CD4-positive, alpha-beta memory T cell (primary cell): ENCODE measurements at places on chromosomes 4 and X. TPM values are rescaled to one million over a fixed set of nuclear protein-coding genes. Genes with fewer than 3 reads are reported as not detected.

Gene AMTN
- total RNA-seq = not detected

Gene HMX1
- total RNA-seq = not detected

Gene YY2
- total RNA-seq = 1.5 TPM

- no peak for DNase-seq
Observed at GRCh38 chrX:119095936-119096335, 23.1 kb downstream of the CT47C1 start.

Gene NMU
- total RNA-seq = not detected

DNA sequence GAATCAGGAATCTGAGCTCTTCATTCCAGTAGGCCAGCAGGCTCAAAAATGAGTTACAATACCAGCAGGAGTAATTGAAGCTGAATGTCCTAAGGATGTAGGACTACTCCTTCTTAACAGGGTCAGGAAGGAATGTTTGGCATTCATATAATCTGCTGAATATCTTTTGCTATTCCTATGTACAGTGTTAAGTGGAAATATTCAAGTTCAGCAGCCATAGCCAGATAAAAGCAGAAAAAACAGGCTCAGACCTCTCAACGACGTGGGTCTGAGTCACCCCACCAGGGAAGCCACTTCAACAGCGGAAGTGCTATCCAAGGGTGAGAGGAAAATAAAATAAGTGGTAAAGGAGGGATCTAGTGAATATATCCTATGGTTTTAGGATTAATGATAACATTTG is 577.0 kb downstream of the SPOCK3 start:
- DNase-seq = no peak

GRCh38 chr4:186709517-186709916 is 14.1 kb downstream of the FAT1 start:
- no peak for DNase-seq

DNA sequence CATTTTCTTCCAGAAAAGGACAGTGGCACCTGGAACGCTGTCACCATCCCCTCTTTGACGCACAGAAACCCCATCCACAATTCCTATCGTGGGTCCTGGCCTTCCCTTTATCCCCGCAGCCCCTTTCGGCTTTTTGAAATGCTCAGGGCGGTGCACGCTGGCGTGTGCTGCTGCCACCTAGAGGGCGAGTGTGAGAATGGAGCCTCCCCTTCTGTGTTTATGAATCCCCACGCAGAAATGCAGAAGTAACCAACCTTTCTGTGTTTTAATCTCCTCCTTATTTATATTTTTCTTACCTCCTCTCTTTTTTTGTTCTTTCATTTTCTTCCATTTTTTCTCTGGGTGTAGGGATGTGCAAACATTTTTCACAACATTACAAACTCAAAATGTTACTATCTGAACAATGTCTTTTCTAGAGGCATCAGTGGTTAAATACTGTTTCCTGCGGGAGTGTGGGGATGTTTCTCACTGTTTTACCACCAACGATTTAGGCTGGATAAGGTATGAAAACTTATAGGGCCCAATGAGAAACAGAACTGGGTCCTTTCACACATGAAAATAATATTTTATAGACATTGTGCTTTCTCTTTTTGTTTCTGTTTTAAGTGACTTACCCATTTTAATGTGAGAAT is 50.0 kb downstream of the TMA16 start:
- peak; percentile 45 for DNase-seq

Gene TLR8
- total RNA-seq = 0.26 TPM

- DNase-seq = no peak
Observed at GRCh38 chr4:110449947-110450346, 26.0 kb upstream of the ENPEP start.

GRCh38 chr4:111228396-111228795 is 605.5 kb upstream of the PITX2 start:
- DNase-seq = no peak

Gene TMEM35A
- not detected for total RNA-seq

GRCh38 chrX:2584251-2585157 is 83.7 kb upstream of the DHRSX start:
- no peak for DNase-seq

- no peak for DNase-seq
Observed at GRCh38 chr4:53563824-53564223, 27.5 kb downstream of the LNX1 start.

Gene ANK2
- not detected for total RNA-seq

GRCh38 chr4:83572848-83573247 is 36.9 kb downstream of the GPAT3 start:
- no peak for DNase-seq

- no peak for DNase-seq
Observed at GRCh38 chrX:13464599-13465275, 104.7 kb upstream of the EGFL6 start.

Gene EMCN
- total RNA-seq = not detected

GRCh38 chr4:86894455-86894854 is 2.2 kb upstream of the C4orf36 start:
- no peak for DNase-seq

DNA sequence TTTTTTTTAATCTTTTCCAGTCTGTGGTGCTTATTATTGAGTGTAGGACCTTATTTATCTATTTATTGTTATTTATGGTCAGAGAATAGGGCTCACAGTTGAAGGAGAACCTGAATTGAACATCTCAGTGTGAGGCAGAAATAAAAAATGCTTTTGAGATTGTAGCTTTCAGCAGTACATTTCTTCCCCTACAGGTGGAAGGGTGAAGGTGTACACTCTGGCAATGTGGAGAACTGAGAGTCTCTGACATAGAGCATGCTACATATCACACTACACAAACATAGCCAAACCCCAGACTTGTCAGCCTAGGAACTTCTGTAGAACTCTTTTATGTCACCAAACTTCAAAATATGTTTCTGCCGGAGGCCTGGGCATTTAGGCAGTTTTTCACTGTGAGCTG is 140.2 kb downstream of the STIM2 start:
- no peak for DNase-seq

DNA sequence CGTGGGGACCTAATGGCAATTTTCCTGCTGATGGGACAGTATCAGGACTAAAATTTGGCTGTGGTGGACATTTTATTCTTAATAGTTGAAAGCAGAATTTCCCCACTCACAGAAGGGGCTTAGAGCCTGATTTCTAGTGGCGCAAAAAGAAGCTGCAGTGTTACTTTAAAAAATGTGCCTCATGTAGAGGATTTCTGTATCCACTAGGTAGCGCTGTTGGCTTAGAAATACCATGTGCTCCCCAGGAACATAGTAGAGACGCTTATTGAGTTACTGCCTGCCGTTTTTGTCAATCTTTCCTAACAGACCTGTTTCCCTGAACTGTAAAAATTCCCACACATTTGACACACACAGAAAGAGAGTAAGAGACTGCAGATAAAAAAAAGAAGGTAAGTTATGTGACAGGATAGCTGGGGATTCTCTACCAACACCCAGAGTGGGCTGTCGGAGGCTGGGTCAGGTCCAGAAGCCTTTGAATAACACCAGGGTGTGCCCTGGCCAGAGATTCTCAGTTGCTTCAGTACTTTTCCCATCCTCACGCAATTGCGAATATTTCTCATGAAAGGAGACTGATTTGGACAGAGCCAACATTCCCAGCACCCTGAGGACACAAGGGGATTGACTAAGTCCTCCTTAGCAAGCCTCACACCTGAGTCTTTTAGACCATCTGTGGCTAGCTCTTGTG is 88.4 kb downstream of the ZXDA start:
- peak; percentile 56 for DNase-seq

- no peak for DNase-seq
Observed at GRCh38 chr4:16243285-16243684, 17.0 kb upstream of the TAPT1 start.

- DNase-seq = no peak
Observed at GRCh38 chr4:94629837-94630236, 127.9 kb upstream of the BMPR1B start.

GRCh38 chr4:184641451-184641850 is 7.8 kb downstream of the CASP3 start:
- DNase-seq = no peak

GRCh38 chr4:77619408-77619807 is 13.8 kb downstream of the CXCL13 start:
- no peak for DNase-seq

- no peak for DNase-seq
Observed at GRCh38 chr4:113603911-113604310, 157.6 kb downstream of the CAMK2D start.

- no peak for DNase-seq
Observed at GRCh38 chrX:111288841-111289240, 18.6 kb upstream of the CAPN6 start.

Gene EFHC2
- total RNA-seq = 1.9 TPM

GRCh38 chr4:159160242-159160641 is 57.4 kb downstream of the RAPGEF2 start:
- DNase-seq = no peak

GRCh38 chrX:39525758-39526157 is 572.0 kb downstream of the BCOR start:
- no peak for DNase-seq

GRCh38 chr4:100113732-100114131 is 76.5 kb downstream of the DDIT4L start:
- no peak for DNase-seq

GRCh38 chrX:48473704-48473990 is 2.4 kb upstream of the FTSJ1 start:
- no peak for DNase-seq

- no peak for DNase-seq
Observed at GRCh38 chrX:122787231-122787630, 396.8 kb upstream of the GRIA3 start.

GRCh38 chrX:110304371-110304770 is 13.5 kb downstream of the AMMECR1 start:
- no peak for DNase-seq

Gene CCDC149
- 0.14 TPM for total RNA-seq

- no peak for DNase-seq
Observed at GRCh38 chrX:2430265-2430825, 70.4 kb downstream of the DHRSX start.

Gene PRSS12
- not detected for total RNA-seq

DNA sequence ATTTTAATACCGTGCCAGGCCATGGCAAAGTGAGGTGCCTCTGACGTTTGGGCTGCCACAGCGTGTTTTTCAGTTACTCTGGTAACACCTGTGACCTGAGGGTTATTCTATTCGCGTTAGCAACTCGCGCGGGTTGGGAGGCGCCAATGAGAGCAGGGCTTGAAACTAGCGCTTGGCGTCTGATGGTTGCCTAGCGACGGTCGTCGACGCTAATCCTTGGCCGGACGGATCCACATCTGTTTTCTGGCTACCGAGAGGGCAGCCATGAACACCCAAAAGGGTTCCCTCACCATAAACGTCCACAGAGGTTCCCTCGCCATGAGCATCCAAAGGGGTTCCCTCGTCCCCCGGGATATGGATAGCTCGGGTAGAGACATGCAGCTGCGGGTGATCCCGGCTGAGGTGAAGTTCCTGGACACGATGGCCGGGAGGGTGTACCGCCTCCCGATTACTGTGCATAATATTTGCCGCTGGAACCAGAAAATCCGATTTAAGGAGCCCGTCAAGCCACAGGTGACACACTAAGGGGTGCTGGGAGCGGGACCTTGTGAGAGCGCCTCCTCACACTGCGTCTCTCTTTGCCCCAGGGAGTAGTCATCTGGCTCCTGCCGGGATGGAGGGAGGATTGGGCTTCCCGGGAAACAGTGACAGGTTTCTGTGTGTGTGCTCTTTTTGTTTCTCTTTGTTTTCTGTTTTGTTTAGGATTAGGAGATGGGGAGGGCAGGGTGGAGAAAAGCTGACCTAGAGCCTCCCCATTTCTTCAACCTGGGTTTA is at the start of gene CFAP47:
CFAP47 (plus strand) TSS at position 199 of the 774 bp plus-strand sequence; CDS start at position 265, 66 bp downstream.
- DNase-seq = no peak

DNA sequence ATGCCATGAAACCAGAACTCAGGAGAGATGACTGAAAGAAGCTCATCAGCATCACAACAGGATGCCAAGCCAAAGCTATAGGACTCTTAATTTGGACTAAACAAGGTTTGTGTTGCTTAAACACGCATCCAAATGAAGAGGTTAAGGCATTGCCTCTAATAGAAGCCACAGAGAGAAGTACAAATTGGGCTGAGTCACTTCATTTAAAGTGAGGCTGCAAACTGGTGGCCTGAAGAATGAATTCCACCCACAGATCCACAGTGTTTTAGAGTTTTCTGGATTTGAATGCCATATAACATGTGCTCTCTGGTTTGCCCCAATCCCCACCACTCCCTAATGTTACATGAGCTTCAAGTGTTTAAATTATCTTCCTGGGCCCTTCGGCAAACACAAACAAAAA is 103.5 kb downstream of the FIP1L1 start:
- DNase-seq = no peak

Gene GNRHR
- not detected for total RNA-seq

DNA sequence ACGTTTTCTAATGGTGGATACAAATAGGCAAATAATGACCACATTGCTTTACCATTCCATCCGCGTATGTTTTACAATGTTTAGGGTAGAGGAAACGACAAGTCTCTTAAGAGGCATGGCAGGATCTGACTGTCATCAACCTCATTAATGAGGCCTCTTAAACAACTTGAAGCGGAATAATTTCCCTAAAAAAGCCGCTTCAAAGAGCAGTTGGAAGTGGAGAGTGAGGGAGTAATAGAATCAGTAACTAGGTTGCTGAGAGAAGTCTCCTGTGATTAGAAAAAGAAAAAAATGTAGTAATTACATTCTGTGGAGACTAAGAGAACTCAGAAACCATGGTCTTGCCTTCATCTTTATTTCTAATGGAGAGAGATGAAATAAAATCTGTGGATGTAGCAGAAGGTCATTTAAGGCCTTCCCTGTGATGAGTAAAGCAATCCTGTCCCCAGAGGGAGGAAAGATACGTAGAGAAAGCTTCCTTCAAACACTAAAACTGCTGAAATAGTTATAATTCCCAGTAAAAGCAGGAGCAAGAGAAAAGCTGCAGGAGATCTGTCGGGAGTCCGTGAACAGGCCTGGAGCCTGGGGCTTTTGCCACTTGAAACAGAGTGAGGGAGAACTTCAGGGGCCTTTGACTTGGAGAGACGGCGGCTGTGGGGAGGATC is 11.1 kb upstream of the SEPSECS start:
- DNase-seq = no peak

- no peak for DNase-seq
Observed at GRCh38 chr4:124591637-124592036, 120.9 kb downstream of the ANKRD50 start.

GRCh38 chr4:6956434-6957147 is 47.0 kb downstream of the TBC1D14 start:
- DNase-seq = no peak

GRCh38 chr4:184265546-184266351 is 48.1 kb upstream of the ENPP6 start:
- DNase-seq = no peak

DNA sequence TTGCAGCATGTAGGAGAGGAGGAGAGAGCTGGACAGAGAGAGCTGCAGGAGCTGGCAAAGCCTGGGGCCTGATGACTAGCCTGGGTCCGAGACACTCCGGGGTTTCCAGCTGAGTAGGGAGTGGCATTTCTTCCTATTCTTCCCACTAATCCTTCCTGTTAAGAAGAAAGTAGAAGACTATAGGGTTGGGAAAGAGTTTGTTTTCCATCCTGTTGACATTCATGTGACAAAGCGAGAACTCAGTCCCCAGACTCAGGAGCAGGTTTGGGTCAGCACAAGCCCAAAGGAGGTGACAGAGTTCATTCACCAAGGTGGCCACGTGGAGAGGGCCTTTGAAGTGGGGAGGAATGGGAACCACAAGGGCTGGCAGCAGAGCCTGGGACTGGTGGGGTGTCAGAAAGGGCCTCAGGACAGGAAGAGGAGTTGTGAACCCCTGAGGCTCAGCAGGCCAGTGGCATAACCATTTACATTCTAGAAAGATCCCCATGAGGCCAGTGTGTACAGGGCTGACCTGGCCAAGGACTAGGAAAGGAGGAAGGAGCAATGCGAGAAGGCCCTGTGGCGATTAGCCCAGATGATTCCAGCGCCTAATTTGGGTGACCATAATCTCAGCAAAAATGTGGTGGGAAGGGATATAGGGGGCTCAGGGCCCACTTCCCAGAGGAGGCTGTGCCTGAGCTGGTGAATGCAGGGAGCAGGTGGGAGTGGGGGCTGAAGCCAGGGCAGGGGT is 3.3 kb upstream of the HAUS3 start:
- no peak for DNase-seq
